ENCODE measurements at places on chromosomes 6 and 20.

- no peak for DNase-seq
These were observed 54.9 kb downstream of the CDH22 start for GRCh38 chr20:46253391-46253790.

DNA sequence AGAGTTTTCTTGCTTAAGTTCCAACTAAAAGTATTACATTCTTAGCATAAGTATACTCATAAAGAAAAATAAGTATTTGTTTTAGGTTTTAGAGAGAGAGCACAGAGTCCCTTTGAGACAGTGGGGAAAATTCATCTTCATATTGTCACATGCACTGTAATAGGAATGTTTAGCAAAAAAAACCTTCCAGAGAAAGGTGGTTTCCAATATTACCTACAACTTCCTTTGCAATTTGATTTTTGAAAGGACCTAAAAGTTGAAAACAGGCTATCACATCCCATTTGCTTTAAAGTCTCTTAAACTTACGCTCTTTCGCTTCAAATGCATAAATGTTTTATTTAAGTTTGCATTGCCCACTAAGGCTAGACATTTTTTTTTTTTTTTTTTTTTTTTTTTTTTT lies 86.4 kb downstream of the OPRM1 start:
- no peak for DNase-seq

DNA sequence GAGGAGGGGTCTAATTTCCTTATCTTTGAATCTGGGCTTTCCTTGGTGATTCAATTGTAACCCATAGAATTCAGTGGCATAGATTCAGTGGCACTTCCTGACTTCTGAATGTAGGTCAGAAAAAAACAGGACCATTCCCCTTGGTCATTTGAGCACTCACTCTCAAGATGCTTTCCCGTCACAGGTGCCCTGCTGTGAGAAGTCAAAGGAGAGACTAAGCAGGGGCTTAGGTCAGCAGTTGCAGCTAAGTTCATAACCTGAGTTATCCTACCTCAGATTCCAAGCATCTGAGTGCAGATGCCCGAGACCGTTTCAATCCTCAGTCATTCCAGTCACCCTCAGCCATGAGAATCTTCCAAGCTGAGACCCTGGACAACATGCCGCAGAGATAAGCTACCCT lies 506.6 kb downstream of the FRK start:
- DNase-seq, result no peak

GRCh38 chr6:159061805-159062563 lies 17.2 kb upstream of the TAGAP start:
- no peak for DNase-seq

DNA sequence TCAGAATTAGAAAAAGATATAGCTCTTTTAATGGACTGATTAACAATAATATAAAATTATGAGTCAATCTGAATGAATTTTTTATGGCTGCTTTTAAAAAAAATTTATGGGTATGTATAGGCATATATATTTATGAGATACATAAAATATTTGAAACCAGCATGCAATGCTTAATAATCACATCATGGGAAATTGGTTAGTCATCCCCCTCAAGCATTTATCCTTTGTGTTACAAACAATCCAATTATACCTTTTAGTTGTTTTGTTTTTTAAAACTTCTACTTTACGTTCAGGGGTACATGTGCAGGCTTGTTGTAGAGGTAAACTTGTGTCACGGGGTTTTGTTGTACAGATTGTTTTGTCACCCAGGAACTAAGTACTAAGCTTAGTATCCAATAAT lies 63.4 kb upstream of the HMGCLL1 start:
- DNase-seq, result no peak

DNA sequence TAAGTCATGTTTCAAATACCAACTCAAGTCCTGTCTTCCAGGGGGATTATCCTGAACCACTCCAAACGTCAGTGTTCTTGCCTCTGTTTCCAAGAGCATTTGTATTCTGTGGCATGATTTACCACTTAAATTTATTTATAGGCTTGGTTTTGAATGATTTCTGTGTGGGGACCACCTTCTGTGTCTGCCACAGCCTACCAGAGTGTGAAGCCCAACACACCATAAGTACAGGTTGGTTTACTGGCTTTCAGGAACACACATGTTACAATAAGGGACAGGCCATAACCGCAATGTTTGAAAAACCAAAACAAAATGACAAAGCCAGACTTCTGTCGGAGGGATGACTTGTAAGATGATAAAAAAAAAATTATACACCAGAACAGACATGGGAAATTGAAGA lies 56.5 kb upstream of the MAP3K7 start:
- DNase-seq, result no peak

DNA sequence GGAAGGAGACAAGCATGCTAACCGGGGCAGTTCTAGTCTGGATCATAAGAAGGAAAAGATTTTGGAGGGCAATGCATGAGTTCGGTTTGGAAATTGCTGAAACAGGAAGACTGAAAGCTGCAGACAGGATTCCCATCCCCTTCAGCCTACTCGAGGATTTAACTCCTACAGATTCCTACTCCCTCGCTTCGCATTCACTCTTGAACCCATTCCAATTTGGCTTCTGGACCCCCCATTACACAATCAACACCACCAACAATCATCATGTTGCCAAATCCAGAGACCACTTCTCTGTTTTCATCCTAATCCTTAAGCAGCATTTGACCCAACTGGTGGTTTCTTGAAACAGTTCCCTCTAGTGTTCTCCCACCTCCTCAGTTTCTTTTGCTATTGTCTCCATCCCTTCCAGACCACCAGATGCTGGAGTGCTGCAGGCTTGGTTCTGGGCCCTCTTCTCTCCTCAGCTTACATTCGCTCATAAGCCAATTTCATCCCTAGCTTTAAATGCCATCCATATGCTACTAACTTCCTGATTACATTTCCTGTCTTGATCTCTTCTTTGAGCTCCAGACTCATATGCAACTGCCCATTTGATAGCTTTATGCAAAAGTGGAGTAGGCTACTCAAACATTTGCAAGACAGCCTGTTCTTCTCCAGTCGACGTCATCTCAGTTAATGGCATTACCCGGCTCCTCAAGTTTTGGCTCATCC lies 66.5 kb downstream of the DTNBP1 start:
- no peak for DNase-seq

DNA sequence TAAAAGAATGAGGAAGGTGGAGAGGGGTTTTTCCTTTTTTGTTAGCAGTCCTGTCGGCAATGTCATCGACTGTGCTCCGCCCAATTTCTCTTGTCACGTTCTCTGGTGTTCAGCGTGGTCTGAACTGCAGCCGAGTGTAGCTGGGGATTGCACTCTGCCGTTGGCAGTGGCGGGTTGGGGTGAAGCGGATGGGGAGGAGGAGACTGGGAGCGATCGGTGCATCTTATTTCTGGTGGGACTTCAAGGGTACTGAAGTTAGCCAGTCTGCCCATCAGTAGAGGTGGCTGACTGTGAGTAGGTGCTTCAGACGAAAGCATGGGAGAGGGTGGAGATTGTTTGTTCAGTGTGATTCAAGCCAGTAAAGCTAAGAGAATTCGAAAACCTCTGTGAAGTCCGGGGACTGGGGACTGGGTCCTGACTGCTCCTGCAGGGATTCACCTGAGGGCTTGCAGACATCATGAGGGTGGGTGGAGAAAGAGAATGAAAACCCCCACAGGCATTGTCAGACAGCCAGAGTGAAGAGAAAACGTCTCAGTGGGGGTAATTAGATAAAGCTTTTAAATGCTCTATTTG lies 5.1 kb downstream of the RREB1 start:
- DNase-seq, result no peak

GRCh38 chr6:81750200-81750599 lies 2.3 kb downstream of the TENT5A start:
- no peak for DNase-seq

DNA sequence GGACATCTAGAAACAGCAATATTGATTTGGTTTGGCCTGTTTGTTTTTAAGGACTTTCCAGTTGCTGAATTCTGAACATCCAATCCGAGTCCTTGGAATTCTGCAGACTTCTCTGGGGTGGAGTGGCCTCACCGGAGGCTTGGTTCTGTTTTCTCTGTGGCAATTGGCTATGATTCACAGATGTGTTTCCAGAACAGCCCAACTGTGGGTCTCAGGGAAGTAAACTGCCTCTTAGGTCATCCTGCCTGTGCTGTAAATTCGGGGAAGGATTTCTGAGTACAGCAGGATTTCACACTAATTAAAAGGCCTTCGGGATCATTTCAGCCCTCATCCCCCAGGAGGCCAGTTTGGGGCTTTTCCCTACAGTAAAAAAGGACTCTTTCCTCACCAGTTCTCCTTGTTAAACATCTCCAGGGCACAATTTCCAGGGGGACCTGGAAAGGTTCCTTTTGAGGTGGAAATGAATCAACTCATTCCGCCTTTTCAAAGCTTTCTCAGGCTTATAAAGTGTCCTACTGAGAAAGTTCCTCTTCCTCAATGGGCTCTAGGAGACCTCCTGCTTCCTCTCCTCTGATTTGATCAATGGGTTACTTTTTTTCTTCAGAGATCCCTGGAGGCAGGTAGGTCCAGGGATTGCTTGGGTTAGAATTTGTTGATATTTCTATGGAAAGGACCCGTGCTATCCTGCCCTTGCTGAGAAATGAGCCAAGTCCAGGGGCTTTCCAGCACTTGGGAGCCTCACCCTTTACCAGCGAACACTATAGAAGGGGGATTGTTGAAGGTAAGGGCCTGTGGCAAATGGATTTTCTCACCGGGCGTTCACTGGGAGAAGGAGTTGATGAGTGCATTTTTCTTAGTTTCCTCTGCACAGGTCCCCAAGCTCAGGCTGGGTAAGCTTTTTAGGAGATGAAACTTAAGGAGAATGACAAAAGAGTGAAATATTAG lies 114.6 kb downstream of the CLIC5 start:
- no peak for DNase-seq

DNA sequence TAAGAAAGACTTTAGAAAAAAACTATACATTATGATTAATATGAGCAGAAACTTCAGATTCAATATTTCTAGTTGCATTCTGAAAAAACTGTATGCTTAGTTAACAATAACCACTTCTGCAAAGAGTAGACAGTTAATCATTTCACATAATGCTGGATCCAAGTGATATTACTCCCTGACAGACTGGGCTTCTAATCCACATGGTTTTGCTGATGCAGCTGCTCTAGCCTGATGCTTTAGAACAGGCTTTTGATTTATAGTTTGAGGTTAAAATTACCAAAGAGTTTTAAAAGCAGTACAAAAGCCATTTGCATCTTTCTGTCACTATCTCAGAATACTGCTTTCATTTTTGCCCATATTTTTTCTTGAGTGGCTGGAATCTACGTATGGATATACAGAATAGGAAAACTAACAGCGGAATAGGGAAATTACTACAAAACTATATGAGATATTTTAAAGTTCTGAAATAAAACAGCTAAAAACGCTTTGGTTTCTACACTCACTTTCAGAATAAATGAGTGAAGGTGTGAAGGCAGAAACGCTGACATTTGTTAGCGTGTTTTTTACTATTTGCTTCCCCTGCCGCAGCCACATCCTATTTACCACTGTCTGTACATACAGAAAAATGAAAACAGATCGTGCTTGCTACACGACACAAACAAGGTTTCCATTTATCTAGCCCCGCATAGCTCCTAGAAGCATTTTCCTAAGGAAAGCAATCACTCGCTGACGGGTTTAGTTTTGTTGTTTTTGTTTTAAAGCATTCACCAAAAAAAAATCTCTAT lies 61.7 kb downstream of the METTL24 start:
- no peak for DNase-seq

- no peak for DNase-seq
These were observed 5.4 kb upstream of the PRDM1 start for GRCh38 chr6:106080763-106081095.

GRCh38 chr6:85049282-85049681 lies 284.9 kb upstream of the TBX18 start:
- no peak for DNase-seq

DNA sequence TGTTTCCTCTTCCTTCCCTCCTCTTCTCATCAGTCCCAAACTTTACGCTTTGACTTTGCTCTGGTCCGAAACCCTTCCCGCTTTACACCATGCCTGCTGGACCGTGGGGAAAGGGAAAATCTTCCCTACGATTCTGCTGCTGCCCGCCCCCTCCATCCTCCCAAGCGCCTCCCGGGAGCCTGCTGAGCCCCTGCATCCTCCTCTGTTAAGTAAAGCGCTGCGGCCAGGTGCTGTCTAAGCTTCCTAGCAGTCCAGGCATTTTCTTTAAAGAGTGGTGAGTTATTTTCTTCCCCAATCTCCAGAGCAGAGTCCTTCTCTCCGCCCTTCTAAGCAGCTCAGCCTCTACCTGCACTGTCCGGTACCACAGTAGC lies 376.3 kb downstream of the RNGTT start:
- DNase-seq, result no peak

GRCh38 chr6:159039885-159040258 lies 4.9 kb downstream of the TAGAP start:
- no peak for DNase-seq

DNA sequence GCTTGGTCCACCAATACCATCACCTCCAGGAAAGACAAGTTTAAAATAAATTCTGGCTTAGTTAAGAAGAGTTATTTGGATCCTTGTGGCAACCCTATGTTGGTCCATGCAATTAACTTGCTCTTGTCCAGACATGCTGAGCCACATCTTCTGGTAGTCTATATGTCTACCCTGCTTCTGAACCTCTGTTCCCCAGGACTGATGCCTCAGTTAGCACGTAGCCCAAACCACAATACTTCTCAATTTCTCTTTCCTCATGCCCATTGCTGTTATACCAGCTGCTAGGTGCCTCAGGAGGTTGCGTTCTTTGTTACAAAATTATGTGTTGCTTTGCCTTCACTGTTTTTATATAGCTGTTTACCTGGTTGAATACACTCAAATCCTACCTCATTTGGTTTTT lies 116.4 kb upstream of the KCNQ5 start:
- DNase-seq, result no peak

GRCh38 chr20:20505554-20505953 lies 137.7 kb downstream of the INSM1 start:
- DNase-seq, result no peak

All from iPS DF 6.9 (cell line).